Activated CD4-positive, CD25-positive, alpha-beta regulatory T cell (primary cell): ENCODE measurements at places on chromosomes 12 and 14.

GRCh38 chr12:63826006-63826585 lies 18.4 kb upstream of the SRGAP1 start:
- no peak for DNase-seq

GRCh38 chr14:69423279-69423678 lies 24.8 kb downstream of the SLC39A9 start:
- no peak for DNase-seq

DNA sequence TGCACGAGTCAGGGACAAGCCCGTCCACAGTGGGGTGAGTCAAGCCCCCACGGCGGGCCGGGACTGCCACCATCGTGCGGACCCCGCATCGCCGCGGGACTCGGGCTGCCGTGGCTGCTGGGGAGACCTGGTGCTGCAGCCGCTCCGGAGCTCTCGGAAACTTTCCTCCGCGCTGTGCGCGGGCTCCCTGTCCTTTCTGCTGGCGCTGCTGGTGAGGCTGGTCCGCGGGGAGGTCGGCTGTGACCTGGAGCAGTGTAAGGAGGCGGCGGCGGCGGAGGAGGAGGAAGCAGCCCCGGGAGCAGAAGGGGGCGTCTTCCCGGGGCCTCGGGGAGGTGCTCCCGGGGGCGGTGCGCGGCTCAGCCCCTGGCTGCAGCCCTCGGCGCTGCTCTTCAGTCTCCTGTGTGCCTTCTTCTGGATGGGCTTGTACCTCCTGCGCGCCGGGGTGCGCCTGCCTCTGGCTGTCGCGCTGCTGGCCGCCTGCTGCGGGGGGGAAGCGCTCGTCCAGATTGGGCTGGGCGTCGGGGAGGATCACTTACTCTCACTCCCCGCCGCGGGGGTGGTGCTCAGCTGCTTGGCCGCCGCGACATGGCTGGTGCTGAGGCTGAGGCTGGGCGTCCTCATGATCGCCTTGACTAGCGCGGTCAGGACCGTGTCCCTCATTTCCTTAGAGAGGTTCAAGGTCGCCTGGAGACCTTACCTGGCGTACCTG lies 1.1 kb downstream of the PDE3A start:
- no peak for DNase-seq

DNA sequence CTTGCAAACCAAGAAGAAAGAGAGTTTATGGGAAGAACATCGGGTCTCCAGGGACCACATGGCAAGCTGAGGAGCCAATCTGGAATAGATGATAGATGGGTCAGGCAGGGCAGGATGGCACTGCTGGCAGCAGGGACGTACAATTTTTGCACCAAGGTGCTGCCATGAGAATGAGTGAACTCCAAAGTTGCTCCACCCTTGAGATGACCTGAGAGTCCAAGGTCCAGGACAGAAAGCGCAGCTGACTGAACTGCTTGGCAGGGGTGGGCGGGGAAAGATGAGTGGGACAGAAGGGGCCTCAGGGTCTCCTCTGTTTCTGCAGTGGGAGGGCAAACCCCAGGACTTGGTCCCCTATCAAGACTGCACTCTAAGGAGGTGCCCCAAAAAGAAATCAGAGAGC lies 136.7 kb upstream of the GSC start:
- no peak for DNase-seq

DNA sequence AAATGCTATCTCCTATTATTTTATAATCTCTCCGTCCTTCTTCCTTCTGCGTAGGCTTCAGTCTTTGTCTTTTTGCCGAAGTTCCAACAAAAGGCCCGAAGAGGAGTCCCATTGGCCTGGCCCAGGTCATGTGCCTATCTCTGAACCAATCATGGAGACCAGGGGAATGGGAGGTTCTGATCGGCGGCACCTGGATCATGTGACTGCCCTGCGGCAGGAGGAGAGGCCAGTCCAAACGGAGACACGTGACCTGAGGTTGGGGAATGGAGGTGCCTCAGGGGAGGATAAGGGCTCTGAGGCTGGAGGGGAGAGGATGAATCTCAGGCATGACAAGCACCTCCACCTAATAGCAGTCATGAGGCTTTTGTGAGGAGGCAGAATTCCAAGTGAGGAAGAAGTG lies 86.0 kb downstream of the AACS start:
- no peak for DNase-seq

DNA sequence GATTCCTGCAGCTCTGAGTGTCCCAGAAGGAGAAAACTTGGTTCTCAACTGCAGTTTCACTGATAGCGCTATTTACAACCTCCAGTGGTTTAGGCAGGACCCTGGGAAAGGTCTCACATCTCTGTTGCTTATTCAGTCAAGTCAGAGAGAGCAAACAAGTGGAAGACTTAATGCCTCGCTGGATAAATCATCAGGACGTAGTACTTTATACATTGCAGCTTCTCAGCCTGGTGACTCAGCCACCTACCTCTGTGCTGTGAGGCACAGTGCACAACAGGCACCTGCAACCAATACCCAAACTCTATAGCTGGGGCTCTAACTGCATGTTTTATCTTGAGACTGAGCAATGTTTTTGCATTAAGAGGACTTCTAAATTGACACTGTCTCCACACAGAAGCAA lies 379.2 kb upstream of the OR4E1 start:
- DNase-seq = no peak

- peak; percentile 71 for DNase-seq
Measured at GRCh38 chr14:55191203-55192053, at the start of gene DLGAP5. Gene DLGAP5 (minus strand): TSS chr14:55191585. CDS start chr14:55189179, 2,406 bp downstream.

DNA sequence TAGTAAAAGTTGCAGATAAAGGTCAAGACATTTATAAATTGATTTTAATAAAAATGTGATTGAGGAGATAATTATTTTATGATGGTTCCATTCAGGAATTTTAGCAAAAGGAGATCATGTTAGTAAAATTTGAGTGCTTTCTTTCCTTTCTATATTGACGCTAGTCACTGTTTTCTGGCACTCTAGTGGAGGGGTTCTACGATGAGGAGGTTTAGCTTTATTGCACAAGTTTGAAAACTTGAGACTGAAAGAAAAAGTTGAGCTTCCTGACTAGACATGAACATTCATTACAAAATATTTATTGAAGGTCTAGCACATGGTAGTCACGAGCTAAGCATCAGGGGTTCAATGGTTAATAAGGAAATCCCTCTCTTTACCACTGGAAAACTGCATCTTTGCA lies 336.1 kb downstream of the SNAPC1 start:
- DNase-seq = no peak

DNA sequence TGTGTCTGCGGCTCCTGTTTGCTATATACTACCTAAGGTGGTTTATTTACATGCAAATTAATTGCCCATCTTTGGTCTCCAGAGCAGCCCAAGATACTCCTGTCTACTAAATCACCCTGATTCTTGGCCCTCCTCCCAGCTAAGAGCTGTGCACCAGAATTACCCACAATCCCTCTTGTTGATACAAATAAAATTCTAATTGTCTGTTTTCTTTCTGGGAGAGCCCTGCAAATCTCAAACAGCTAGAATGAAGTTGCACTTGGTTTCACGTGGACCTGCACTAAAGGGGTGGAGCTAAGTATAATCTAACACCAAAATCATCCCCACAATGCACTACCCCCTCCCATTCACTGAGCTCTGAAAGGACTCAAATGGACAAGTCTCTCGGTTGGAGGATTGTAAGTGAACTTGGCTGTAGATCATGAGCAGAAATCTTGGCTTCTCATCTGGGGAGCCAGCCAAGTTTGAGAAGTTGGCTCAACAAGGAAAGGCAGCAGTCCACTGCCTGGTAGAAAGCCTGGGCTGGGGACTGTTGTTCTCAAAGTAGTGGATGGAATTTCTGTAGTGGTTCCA lies 6.6 kb downstream of the MAX start:
- DNase-seq = no peak

DNA sequence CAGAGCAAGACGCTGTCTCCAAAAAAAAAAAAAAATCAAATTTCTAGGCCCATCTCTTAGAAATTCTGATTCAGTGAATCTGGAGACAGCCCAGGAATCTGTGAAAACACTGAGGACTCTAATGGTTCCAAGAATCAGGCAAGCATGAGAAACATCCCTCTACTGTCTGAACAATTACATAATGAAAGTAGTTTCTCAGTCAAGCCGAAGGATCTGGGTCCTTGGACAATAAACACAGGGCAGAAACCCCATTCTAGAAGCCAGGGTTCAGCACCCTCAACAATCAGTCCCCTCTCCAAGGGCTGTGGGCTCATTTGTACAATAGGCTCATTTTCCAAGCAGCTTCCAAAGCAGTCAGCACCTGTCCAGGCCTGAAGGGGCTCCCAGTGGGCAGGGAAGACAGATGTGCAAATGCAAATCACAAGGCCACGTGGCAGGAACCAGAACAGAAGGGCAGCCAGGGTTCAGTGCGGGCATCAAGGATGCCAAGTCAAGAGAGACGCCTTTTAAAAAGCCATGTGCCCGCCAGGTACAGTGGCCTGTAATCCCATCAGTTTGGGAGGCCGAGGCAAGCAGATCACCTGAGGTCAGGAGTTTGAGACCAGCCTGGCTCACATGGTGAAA lies 96.1 kb downstream of the KSR2 start:
- no peak for DNase-seq

DNA sequence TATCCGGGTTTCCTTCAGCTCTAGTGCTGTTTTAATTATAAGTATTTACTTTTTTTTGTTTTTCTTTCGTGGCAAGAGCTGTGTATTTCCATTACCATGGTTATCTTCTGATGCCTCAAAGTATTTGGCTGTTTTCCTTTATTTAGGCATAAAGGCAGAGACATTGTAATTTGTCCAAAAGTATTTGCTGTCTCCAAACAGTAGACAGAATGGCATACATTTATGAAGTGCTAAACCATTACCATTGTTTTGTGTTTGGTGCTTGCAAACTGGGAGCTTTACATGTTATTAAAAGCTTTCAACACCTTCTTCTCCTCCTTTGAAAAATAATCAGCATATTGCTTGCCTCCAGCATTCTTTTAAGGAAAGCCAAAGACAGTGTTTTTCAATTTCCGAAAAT lies 46.3 kb downstream of the FLRT2 start:
- no peak for DNase-seq

GRCh38 chr12:106914796-106915634 lies 40.7 kb upstream of the TMEM263 start:
- no peak for DNase-seq

DNA sequence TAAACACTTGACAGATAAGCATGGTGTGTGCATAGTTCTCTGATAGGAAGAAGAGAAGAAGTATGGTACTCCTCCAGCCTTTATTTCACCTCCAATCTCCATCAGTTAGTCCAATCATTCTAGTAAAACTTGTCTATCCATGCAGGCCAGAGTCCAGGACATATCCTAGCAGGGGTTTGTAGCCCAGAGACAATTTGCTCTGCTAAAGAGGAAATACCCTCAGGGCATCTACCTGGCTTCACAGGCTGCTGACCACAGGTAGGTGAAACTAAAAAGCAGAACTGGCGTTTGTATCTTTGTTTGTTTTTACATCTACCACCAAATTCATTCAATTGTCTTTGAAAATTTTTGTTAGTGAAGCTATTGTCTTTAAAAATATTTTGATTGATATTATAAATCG lies 717.6 kb downstream of the FSCB start:
- no peak for DNase-seq

DNA sequence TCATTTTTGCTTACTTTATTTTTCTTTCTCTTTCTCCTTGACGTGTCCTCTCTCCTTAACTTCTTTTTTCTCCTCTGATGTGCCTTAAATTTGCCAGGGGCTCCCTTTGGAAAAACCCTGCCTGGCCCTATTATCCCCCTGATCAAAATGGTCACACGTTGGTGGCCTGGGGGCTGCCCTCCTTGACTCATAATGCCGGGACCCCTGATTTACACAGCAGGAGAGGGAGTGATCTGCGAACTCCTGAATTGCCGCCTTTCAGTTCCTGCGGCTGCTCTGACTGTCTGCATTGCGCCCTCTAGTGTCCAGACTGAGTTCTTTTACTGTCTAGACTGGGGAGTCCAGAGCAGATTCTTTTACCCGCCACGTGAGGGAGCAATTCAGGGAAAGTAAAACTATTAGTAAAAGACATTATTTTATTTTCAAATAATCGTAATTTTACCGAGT lies 44.8 kb upstream of the GZMB start:
- DNase-seq = peak; percentile 55

GRCh38 chr14:23435543-23436326 lies at the start of gene MYH7:
Gene MYH7 (minus strand): TSS chr14:23435660. CDS start chr14:23433732, 1,928 bp downstream.
- DNase-seq = no peak

- no peak for DNase-seq
Measured at GRCh38 chr12:6343518-6343917, 1.6 kb upstream of the TNFRSF1A start.

GRCh38 chr12:48311313-48311712 lies 39.4 kb downstream of the ZNF641 start:
- no peak for DNase-seq
